Activated T-cell treated with anti-CD3 and anti-CD28 coated beads, Interleukin-2, amount 50 U/mL, for 72 hours (primary cell): ENCODE measurements at places on chromosomes 4 and X.

- DNase-seq = peak; percentile 6
Measured at GRCh38 chr4:18020145-18020670, 1.3 kb downstream of the LCORL start.

GRCh38 chr4:33339762-33340161 lies 2619.6 kb downstream of the PCDH7 start:
- no peak for DNase-seq

DNA sequence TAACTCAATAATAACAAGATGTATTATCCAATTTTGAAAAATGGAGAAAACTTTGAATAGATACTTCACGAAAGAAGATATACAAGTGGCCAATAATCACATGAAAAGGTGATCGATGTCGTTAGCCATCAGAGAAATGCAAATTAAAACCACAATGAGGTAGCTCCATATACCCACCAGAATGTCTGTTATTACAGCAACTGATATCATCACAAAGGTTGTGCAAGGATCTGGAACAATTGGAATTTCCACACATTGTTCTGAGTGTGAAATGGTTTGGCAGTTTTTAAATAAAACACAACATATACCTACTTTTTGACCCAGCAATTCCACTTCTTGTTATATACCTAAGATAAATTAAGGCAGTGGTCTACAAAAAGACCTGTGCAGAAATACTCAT lies 71.7 kb downstream of the IRS4 start:
- DNase-seq = no peak

DNA sequence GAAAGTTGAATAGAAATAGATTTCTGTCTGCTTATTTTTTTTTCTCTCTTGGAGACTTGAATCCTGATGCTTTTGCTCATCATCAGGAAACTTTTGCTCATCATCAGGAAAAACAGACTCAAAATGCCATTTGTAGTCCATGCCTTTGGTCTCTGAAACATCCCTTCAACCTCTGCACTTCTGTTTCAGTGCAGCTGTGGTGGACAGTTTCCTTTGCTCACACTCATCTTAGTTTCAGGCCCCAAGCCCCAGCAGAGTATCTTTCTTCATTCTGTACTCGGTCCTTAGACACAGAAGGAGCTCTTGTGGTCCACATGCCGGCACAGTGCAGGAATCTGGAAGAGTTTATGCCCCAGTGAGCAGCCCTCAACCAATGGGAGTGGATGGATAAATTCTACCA lies 337.9 kb downstream of the PPP3CA start:
- DNase-seq = no peak

DNA sequence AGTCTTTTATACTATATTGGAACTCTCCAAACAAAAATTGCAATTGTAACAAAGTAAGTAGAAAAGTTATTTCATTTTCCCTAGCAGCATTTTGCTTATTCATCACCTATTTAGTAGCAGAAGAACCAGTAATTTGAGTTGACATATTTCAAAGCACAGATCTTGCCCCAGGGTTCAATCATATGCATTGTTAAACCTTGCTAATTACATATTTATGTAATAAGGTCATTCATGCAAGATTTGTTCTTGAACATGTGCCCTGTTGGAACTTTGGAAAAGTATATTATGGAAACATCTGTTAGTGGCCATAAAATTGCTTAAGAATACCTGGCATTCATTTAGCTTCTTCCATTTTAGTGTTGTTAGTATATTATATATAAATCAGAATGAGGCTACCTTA lies 191.7 kb downstream of the TLL1 start:
- DNase-seq = no peak

DNA sequence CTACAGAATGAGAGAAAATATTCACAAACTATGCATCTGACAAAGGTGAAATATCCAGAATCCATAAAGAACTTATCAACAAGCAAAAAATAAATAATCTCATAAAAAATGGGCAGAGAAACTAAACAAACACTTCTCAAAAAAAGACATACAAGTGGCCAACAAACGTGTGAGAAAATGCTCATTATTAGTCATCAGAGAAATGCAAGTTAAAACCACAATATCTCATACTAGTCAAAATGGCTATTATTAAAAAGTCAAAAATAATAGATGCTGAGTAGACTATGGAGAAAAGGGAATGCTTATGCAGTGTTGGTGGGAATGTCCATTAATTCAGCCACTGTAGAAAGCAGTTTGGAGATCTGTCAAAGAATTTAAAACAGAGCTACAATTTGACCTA lies 533.3 kb downstream of the TMA16 start:
- DNase-seq = no peak

GRCh38 chr4:138688408-138689085 lies 327.0 kb upstream of the NOCT start:
- no peak for DNase-seq

- DNase-seq = no peak
Measured at GRCh38 chrX:40108162-40108958, 10.6 kb upstream of the BCOR start.

GRCh38 chr4:145626623-145626982 lies 7.4 kb downstream of the MMAA start:
- no peak for DNase-seq

GRCh38 chrX:138986235-138986634 lies 274.7 kb upstream of the FGF13 start:
- DNase-seq = no peak
